ENCODE measurements at places on chromosomes 16 and 17.

DNA sequence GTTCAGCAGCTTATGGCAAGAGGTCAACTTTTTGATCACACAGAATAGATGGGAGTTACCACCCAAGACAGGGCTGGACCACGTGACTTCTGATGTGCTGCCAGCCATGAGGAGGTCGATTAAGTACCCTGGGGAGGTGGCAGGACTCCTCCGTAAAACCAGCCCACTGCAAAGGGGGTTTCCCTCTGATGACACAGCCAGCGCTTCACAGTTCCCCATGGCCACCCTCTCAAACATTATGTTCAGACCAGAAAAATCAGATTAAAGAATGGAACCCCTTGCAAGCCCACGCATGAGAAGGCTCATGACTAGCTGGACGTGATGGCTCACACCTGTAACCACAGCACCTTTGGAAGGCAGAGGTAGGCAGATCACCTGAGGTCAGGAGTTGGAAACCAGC, 222.9 kb downstream of the CPPED1 start:
- DNase-seq, result no peak

GRCh38 chr16:23909792-23910418, 74.1 kb downstream of the PRKCB start:
- DNase-seq, result no peak

DNA sequence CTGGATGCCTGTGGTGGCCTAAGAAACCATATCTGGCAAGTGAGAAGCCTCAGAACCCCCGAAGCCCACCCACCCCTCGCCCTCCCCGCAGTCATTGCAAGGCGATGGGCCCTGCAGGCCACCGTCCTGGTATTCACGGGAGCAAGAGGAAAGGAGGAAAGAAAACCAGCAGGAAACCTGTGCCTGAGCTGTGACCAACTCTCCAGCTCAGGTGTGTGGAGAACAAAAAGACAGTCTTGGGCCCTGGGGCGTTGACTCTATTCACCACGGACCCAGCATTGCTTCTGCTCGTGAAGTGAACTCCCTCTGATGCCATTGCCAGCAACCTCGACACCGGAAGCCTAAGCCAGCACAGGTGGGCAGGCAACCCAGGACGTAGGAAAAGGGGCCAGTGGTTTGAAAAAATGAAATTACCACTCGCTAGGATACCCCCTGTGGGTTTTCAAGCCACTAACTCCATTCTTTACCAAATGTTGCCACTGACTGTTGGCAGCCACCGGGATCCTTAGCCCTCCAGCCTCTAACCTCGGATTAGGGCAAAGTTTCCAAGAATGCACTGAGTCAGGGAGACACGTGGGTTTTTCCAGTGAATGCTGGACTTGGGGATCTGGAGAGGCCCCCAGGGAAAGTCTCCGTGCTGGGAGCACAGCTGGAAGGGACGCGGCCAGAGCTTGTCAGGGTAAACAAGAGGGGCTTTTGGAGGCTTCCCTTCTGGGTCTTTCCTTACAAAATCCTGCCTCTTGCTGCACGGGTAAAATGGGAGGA, 25.1 kb downstream of the FA2H start:
- DNase-seq, result no peak

DNA sequence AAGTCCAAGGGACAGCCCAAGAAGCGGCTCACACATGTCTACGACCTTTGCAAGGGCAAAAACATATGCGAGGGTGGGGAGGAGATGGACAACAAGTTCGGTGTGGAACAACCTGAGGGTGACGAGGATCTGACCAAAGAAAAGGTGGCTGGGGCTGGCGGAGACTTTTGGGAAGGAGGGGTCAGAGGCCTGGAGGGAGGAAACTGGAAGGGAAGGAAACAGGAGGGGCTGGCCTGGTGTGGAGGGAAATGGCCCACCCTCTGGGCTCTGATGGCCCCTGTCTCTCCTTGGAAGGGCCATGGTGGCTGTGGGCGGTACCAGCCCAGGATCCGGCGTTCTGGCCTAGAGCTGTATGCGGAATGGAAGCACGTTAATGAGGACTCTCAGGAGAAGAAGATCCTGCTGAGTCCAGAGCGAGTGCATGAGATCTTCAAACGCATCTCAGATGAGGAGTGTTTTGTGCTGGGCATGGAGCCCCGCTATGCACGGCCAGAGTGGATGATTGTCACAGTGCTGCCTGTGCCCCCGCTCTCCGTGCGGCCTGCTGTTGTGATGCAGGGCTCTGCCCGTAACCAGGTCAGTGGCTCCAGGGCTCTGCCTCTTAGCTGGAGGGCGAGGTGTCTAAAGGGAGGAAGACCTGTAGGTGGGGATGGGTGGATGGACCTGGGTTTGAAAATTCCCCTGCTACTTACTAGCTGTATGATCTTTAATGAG, 12.5 kb downstream of the POLR2A start:
- peak; percentile 14 for DNase-seq

GRCh38 chr17:74801896-74802295, 25.8 kb upstream of the NAT9 start:
- no peak for DNase-seq

DNA sequence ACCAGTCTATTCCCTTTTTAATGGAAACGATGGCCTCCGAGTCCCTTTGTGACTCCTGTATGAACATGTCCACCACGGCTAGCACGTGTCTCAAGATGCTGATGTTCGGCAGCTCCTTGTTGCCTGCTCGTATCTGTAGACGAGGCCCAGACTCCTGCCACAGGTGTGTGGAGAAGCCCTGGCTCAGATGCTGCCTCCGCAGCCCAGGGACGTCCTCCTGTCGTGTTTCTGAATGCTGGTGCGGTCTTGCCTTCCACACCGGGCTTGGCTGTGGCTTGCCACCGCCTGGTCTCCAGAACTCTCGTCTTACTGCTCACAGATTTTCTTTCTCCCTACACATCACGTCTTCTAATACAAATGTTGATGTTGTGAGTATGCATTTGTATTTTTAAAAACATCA, 17.0 kb downstream of the FOXF1 start:
- DNase-seq, result no peak

DNA sequence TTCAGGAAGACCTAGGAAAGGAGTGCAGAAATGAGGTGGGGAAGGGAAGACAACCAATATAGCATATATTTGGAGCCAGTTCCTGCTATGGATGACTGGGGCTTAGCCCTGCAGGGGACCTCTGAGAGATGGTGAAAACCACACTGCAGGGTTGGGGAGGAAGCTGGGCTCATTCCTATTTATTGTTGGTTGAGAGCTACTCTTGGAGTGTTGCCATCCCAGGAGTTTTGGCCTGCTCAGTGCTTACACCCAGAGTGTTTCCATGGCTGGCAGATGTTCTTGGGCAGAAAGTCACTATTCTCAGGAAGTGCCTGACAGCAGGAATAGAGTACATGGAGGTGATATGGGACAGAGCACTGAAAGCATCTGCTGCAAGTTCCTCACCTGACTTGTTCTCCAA, 145.8 kb downstream of the SPACA3 start:
- no peak for DNase-seq

DNA sequence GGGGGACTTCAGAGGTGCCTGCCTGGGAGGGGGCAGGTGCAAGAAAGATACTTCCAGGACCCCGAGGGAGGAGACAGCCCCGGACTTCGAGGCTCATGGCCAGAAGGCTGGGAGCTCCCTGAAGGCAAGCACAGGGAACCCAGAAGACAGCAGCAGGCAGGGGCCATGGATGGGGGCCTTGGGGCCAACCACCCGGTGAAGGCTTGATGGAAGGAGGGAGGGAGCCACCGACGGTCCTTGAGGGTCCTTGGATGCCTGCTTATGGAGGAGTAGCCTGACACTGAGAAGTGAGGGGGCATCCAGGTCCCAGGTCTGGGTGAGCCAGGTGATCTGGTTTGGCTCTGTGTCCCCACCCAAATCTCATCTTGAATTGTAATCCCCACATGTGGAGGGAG, 89.7 kb downstream of the SEC14L1 start:
- no peak for DNase-seq

- no peak for DNase-seq
Observed at GRCh38 chr16:31262084-31262483, 2.3 kb downstream of the ITGAM start.

- DNase-seq, result peak; percentile 3
Observed at GRCh38 chr17:77495575-77495974, 354.8 kb downstream of the SEC14L1 start.

DNA sequence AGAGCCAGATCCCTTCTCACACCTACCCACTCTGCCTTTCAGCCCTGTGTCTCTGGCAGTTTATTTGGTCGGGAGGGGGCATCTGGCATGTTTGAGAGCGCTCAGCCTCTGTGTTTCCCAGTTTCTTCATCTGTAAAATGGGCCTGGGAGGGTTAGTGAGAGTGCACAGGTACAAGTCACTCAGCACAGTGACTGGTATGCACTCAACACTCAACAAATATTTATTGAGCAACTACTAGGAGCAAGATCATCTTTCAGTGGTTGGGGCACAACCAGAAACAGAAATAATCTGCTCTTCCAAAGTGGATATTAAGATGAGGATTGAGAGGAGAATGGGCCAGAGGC, 13.7 kb upstream of the SRCIN1 start:
- DNase-seq, result no peak

DNA sequence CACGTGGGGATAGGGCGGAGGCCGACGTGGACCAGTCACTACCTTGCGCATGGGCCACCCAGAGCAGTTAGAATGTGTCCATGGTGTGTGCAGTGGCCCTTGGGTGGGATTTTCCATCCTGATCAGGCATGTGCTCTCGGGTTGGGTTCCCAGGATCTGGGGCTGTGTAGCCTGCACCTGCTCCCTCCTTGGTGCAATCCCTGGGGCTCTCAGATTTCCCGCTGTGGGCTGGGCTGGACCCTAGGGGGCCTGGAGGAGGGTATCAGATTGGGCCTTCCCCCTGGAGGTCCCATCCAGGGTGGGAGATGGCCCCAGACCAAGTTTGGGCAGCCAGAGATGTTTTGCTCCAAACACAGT, 1.3 kb downstream of the SMTNL2 start:
- DNase-seq, result no peak

DNA sequence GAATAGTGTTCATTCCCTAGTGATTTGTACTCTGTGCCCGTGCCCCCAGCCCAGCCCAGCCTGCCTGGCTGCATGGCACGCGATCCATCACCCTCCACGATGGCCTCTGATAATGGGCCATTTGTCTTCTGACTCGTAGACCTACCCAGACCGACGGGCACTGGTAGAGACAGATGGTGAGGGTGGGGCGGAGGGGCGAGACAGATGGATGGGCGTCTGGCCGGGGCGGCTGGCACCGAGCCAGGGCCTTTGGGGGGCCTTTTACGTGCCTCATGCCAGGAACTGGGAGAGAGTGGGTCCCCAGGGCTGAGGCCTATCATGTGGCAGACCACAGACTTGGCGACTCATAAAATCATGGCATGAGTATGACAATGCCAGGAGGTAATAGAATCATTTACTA, 25.4 kb downstream of the CRHR1 start:
- DNase-seq, result no peak

DNA sequence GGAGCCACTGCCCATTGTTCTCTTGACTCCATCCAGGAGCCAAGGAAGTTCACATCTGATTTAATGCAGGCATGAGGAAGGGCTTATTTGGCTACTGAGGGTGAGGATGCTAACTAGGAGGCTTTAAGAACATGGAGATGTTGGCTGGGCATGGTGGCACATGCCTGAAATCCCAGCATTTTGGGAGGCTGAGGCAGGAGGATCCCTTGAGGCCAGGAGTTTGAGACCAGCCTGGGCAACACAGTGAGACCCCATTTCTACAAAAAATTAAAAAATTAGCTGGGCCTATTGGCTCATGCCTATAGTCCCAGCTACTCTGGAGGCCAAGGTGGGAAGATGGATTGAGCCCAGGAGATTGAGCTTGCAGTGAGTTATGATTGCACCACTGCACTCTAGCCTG, 116.5 kb downstream of the RAP1GAP2 start:
- no peak for DNase-seq

DNA sequence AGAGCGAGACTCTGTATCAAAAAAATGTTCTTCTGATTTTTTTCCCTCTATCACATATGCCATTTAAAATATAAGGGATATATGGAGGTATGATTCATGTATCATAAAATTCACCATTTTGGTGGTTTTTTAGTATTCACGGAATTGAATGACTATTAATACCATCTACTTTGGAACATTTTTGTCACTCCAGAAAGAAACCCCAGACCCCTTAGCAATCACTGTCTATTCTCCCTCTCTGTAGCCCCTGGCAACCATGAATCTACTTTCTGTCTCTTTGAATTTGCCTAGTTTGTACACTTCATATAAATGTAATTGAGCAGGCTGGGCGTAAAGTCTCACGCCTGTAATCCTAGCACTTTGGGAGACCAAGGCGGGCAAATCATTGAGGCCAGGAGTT, 75.9 kb downstream of the PRKCA start:
- DNase-seq, result no peak

- DNase-seq, result no peak
Observed at GRCh38 chr16:72051818-72052217, 2.5 kb upstream of the HP start.

DNA sequence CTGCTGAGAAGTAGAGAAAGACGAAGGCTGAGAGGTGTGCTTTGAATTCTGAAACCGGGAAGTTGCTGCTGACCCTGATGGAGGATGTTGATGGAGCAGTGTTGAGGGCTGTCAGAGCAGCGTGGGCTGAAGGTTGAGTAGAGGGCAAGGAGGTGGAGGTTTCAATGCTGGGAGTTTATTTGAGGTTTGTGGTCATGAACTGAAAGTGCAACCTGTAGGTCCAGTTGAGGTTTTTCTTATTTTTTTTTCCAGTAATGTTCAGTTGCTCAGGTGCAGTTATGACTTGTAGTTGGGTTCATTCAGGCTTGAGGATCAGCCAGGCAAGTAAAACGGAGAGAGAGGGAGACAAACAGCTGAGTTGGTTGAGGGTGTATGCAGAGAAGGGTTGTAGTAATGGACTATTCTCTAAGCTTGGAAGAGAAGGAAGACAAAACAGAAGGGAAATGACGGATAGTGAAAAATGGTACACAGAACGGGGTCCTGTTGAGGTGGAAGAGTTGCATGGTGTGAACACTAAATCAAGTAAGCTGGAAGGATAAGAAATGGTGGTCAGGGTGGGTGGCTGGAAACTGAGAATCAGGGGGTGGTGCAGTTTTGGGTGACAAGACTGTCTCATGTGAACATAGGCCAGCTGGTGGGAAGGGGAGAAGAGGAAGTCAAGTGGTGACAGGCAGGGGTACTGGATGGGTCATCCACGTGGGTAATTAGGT, 8.7 kb upstream of the UBE2G1 start:
- DNase-seq, result no peak

GRCh38 chr17:3593384-3593783, 15.8 kb downstream of the TRPV1 start:
- no peak for DNase-seq

GRCh38 chr16:13332713-13333255, 431.4 kb downstream of the SHISA9 start:
- DNase-seq, result no peak

DNA sequence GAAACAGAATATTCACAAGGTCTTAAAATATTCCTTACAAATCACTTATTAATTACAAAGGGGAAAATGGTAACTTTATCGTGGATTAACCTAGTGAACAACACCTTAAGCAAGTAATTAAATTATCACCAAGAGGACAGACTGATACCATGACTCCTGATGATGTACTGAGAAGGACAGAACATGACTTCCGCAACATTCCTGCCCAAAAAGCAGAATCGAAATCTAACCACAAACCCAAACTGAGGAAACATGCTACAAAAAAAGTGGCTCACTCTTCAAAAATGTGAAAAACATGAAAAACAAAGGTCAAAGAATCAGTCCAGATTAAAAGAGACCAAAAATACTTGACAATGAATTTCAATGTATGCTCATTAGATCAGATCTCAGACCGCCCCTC, 151.5 kb downstream of the AATF start:
- no peak for DNase-seq

- no peak for DNase-seq
Observed at GRCh38 chr17:11880714-11881113, 116.6 kb downstream of the ZNF18 start.
